ENCODE measurements at places on chromosomes 12 and 14. TPM values are rescaled to one million over a fixed set of nuclear protein-coding genes. Genes with fewer than 3 reads are reported as not detected.

The LRRC10 gene
- not detected for total RNA-seq

The CACNB3 gene
- total RNA-seq, result 20.4 TPM

The RTN1 gene
- total RNA-seq, result under 0.01 TPM

The ATF1 gene
- total RNA-seq, result 16.3 TPM

The GLIPR1L2 gene
- total RNA-seq, result 0.15 TPM

The IFNG-AS1 gene
- not detected for total RNA-seq

The SLC22A17 gene
- 10.4 TPM for total RNA-seq

The GPR84 gene
- total RNA-seq, result not detected

The BDKRB1 gene
- total RNA-seq, result 3.1 TPM

The TTC9 gene
- under 0.01 TPM for total RNA-seq

The LRFN5 gene
- 2.9 TPM for total RNA-seq

The ZC2HC1C gene
- 1.3 TPM for total RNA-seq

The PLA2G1B gene
- total RNA-seq, result not detected

The MIPOL1 gene
- 7.6 TPM for total RNA-seq

The NGB gene
- total RNA-seq, result not detected
